ENCODE measurements at places on chromosomes 5 and 9.

DNA sequence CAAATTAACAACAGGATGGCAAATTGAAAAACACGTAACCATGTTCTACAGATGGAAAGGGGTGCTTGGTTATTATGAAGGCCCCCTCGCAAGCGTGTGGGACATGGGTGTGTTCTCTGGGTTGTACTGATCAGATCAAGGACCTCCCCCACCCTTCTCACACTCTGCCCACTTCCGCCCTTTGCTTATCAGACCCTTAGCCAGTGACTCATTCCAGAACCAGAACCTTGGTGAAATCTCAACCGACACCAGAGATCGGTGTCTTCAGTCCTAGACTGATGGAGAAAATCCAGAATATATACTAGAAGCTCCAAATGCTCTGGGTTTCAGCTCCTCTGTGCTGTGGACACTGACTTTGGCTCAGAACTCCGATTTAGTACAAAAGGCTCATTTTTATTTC is 64.9 kb downstream of the PTTG1 start:
- DNase-seq = no peak

DNA sequence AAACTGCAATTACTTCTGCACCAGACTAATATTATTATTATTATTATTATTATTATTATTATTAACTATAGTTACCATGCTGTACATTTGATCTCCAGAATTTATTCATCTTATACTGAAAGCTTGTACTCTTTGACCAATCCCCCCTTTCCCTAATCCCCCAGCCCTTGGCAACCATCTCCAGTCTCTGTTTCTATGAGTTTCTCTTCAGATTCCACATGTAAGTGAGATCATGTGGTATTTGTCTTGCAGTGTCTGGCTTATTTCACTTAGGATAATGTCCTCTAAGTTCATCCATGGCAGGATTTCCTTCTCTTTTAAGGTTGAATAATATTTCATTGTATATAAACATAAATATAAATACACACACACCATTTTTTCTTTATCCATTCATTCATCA is 287.0 kb upstream of the DAB2 start:
- no peak for DNase-seq

- peak; percentile 33 for DNase-seq
These were observed 4.1 kb downstream of the GLRX start for GRCh38 chr5:95818181-95819147.

DNA sequence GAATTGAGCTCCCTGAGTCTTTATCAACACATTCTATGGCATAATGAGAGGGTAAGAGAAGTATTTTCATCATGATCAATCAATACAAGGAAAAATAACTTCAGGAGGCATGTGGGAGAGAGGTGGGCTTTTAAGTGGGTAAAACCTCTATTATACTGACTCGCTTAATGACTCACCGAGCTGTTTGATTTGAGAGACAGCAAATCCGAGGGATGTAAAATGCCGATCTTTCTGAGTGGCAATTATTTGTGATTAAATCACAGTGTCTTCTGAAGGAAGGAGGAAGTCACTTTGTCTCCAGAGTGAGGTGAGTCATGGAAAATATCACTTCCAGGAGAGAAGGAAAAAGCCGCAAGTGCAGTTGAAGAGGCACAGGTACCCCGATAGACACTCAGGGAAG is 320.4 kb downstream of the DRD1 start:
- no peak for DNase-seq

GRCh38 chr5:6291961-6292360 is 86.4 kb downstream of the MED10 start:
- no peak for DNase-seq

GRCh38 chr9:4237748-4238511 is 61.9 kb downstream of the GLIS3 start:
- no peak for DNase-seq

All from activated naive CD4-positive, alpha-beta T cell treated with anti-CD3 and anti-CD28 coated beads, Interleukin-2, amount 50 U/mL, for 16 hours (primary cell).